ENCODE measurements at places on chromosomes 12 and 14.

DNA sequence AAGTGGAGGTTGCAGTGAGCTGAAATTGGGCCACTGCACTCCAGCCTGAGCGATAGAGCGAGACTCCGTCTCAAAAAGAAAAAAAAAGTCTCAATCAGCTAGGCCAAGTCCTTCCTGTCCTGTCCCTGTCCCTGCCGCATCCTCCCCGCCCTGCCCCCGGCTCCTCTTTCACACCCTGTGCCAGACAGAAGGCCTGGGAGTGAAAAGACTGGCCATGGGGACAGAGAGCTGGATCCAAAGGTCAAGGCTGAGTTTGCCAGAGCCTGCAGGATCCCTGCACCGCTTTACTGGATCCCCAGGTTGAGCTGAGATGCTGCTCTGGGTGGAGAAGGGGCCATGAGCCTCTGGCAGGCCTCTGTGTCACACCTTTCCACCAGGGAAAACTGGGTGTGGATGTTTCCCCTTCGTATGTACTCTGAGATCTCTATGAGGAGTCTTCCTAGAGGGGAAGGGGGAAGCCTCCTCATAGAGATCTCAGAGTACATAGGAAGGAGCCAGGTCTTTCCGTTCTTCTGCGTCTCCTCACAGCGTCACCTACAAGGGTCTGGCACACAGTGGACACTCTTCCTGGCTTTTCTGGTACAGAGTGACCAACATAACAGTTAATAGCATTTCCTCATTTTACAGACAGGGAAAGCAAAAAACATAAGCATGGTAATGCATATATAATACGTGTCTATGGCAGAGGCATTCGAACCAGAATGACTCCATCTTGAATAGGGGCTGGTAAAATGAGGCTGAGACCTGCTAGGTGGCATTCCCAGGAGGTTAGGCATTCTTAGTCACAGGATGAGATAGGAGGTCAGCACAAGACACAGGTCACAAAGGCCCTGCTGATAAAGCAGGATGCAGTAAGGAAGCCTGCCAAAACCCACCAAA, 35.1 kb downstream of the NINJ2 start:
- DNase-seq = no peak

DNA sequence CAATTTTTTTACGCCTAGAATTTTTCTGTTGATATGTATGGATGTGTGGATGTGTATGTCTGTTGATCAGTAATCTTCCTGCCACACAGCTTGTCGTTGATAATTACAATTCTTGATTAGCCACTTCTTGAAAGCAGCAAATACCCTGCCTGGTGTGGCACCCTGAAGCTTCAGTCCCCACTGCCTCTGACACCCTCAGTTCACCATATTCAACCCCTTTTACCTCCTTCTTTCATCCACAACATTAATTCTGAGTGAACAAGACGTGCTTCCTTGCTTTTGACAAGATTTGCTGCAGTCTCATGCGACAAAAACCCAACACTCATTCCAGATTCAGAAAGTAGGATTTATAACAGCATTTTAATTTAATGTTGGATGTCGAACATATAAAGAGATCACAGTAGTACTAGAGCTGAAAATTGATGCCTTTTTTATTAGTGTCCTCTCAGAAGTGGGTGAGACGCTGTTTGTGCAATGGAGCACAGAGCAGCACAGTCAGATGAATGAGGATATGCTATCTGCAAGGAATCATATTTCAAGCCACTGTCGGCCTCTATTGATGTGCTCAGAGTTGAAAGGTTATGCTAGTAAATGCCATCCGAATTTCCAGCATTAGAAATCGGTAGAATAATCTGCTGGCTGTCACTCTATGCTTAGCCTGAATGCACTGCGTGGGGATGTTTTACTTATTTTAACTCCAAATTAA, 383.7 kb downstream of the EGLN3 start:
- DNase-seq = no peak

- DNase-seq = no peak
These were observed 60.3 kb downstream of the ARF6 start for GRCh38 chr14:49953196-49953595.

DNA sequence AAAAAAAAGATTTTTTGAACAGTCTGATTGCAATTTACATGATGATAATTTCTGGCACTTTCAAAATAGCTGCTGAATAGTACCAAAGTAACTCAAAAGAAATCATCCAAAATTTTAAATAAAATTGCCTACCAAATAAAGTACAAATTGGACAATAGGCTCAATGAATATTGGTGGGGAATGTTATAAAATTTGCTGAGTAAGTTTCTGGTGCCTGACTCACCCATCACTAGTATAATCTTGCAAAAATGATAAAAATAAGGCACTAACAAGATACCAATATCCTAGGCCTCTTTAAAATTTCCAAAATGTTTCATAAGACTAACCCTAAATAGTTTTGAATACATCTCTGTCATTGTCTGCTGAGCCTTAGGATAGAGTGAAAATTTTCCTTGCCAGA, 145.3 kb upstream of the LRFN5 start:
- no peak for DNase-seq

DNA sequence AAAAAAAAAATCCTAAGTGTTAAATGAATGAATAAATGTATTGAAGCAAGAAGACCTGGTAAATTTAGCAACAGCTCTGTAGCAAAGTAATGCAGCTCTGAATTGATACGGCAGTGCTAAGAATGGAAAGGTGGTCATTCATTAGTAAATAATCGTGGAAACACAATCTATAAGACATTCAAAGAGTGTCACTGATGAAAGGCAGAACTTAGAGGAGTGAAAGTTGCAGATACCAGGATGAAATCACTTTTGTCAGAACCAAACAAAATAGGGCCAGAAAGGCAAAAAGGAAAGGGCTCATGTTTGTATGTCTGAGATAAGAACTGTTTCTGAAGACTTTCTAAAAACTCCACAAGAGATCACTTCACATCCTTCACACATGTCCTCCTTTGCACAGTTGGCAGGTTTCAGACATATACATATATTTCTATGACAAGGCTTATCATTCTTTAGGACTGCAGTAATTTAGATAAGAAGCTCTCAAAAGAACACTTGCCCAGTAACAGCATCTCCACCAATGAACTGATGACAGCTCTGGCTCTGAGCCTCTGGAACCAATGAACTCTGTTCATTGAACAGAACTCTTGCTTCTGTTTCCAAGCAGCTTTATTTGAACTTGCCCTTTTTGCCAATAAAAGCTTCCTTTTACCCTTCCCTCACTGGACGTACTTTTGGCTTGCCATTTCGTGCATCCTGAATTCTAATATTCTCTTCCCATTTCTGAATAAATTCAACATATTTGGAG, 4.2 kb upstream of the LRR1 start:
- DNase-seq = no peak

GRCh38 chr12:118972982-118973381, 8.4 kb upstream of the SRRM4 start:
- DNase-seq = no peak

GRCh38 chr12:6840761-6841515, at the start of gene GNB3:
Gene GNB3 (plus strand): TSS chr12:6840925. CDS start chr12:6841288, 363 bp downstream.
- DNase-seq = no peak

DNA sequence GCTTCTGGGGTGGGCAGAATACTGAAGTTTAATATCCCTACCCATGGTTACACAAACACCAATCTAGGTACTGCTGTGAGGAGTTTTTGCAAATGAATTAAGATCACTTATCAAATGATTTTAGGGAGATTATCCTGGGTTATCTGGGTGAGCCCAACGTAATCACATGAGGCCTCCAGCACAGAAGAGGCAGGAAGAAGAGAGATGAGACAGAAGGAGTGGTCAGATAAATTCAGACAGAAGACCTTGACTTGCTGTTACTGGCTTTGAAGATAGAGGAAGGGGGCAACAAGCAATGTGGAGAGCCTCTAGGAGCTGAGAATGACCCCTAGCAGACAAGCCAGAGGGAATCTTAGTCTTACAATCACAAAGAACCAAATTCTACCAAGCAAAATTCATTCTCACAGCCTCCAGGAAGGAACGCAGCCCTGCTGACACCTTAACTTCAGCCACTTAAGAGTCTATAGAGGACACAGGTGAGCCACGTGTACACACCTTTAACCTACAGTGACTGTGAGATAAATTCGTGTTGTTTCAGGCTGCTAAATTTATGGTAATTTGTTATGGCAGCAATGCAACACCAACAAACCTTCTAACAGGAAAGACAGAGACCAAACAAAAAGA, 49.4 kb downstream of the FERMT2 start:
- no peak for DNase-seq

DNA sequence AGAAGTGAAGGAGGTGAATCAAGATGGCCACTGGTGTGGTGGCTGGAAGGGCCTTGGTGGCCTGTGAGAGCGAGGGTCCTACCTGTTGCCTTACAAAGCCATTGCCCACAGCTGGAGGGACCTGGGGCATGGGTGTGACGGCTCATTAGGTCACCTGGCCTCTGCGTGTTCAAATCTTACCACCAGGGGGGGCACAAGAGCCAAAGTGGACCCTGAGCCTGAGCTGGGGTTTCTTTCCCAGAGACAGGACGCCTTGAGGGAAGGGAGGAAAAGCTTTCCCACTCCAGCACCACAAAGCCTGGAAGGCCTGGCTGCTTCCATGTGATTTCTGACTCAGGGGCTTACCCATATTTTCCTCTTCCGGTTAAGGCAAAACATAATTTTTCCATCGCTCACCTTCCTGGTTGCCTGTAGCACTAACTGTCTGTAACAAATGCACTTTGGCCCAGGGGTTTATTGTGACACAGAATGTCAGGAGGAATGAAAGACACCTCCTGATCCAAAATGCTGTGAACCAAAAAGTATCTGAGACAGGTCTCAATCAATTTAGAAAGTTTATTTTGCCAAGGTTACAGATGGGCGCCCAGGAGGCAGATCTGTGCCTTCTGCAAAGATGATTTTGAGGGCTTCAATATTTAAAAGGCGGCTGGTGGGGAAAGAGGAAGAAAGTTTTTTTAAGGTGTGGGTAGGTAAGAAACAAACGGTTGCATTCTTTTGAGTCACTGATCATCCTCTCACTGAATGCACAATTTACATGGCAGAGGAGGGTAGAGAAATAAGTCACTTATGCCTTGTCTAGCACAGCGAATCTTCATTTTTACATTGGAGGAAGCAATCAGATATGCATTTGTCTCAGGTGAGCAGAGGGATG, 4.3 kb upstream of the CD9 start:
- DNase-seq = peak; percentile 92

DNA sequence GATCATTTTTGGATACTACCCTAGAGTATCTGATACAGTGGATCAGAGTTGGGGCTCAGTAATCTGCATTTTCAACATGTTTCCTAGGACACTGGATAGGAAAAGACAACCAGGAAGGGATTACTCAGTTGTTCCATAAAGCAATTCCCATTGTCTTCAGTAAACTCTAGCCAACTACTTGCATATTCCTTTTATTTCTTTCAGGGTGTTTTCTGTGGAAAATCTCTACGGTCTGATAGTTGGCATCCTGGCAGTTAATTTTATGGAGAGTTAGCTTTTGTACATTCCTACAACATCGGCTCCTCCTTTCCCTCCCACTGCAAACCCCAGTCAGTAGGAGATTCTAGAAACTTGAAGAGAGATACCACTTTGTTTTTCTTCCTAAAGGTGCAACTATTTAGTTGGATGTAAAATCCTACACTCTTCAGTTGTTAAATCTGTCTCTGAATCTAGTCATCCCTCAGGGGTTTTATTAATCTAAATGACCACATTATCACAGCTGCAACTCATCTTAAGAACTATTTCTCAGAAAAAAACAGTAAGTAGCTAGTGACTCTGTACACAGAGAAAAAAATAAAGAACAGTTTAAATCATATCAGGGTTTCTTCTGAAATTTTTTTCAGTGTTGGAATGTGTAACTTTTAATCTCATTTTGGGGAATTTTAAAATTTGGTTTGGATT, 103.9 kb downstream of the PDE3A start:
- no peak for DNase-seq

DNA sequence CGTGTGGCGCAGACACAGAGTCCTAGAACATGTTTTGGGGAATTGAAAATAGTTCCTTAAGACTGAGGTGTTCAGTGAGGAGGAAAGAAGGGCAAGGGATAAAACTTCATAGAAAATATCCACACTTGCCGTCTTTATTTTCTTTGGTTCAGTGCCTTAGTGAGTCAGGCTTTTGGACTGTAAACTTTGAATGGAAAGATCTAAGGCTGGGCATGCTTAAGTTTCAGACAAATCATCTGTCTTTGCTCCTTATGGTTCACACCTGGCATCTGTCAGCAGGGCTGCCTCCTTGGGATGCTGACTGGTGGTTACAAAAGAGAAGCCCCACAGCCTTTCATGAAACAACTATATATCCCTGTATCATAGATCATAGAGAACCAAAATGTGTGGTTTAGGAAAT, 136.3 kb upstream of the PRICKLE1 start:
- peak; percentile 54 for DNase-seq

DNA sequence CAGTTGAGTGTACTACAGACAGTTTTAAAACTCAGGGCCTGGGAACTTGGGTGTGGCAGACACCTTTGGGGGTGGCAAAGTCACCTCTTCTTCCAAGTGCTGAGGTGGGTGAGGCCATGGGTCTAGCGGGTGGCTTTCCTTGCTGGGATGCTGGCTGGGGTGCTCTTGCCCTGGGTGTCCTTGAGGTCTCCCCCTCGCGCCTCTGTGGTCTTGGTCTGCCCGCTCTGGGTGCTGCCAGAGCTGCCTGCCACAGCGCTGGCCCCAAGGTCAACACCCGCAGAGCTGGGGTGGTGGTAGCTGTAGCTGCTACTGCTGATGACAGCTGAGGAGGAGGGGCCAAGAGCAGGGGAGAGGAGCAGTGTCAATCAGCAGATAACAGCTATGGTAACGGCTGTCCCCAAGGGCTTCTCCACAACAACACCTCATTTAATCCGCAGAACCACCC, 6.8 kb downstream of the KRT74 start:
- DNase-seq = no peak

- DNase-seq = peak; percentile 38
These were observed 633 bp downstream of the STX2 start for GRCh38 chr12:130838284-130838950.

DNA sequence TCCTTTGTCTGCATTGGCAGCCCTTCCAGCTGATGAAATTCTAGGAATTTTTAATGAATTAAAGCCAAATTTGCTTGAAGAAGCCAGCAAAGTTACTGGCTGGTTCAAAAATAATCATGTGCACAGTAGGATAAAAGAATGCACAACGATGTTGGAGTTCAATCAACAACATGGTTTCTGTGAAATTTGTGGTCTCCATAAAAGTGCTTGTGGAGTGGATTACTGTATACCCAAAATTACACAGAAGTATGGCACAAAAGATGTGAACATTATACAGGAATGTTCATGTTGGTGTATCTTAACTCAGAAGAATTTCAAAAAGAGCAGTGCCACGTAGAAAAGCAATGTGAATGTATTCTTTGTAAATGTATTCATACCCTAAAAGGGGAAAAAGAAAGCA, 105.0 kb upstream of the METAP2 start:
- no peak for DNase-seq

GRCh38 chr12:130452546-130452945, 114.9 kb downstream of the PIWIL1 start:
- DNase-seq = no peak

GRCh38 chr14:89534902-89535685, 118.1 kb upstream of the FOXN3 start:
- DNase-seq = no peak

- peak; percentile 34 for DNase-seq
These were observed at the start of gene ACOT4 for GRCh38 chr14:73591690-73592449. Gene ACOT4 (plus strand): TSS chr14:73591873. CDS start chr14:73591960, 87 bp downstream.

DNA sequence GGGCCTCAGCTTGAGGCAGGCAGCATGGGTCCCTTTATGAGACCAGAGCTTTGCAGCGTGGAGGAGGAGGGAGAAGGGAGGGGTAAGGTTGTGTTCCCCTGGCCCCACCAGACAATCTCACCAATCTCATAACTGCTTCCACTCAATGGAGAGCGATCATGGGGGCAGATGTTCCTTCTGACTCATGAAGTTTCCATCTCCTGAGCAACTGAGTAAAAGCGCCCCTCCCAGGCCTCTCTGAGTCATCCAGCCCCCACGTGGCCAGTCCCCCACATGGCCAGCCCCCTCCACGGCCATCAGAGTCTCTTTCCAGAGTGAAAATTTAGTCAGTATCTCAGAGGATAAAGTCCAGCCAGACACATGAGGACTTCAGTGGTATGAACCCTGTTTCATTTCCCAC, 39.2 kb upstream of the PLXNC1 start:
- DNase-seq = no peak
